ENCODE measurements at places on chromosomes 16 and 17.
A peak's percentile ranks its signal among the peaks of the same experiment; 100 is the strongest.

DNA sequence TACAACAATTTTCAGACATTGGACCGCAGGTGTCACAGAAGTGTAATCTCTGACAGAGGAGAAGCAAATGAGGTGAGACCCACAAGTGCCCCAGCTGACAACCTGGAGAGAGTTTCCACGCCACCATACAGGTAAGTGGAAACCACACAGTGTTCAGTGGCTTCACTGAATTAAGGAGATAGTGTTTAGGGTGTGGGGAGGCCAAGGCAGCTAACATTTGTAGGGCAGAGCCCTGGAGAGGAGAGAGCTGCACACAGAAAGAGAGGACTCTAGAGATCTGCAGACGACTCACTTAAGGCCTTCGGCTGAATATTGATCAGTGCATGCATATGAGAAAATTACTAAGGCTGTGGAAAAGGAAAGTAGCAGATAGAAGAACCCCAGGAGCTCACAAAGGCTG lies 228.9 kb upstream of the TNRC6C start:
- peaks cover 4% of the 10 kb centered on the region for H3K4me1 ChIP-seq
- DNase-seq = no peak
- peaks cover 5% of the 10 kb centered on the region for H3K36me3 ChIP-seq
- H3K27ac ChIP-seq = no peak overlapping the region
- peaks cover 59% of the 10 kb centered on the region for H3K27me3 ChIP-seq
- H3K4me3 ChIP-seq = no peak overlapping the region

GRCh38 chr17:44919411-44919810 lies 4.1 kb upstream of the GFAP start:
- H3K27ac ChIP-seq = no peak overlapping the region
- H3K36me3 ChIP-seq = no peaks in the 10 kb centered on the region
- DNase-seq = no peak
- no peak overlapping the region for H3K4me3 ChIP-seq
- H3K4me1 ChIP-seq = peaks cover 16% of the 10 kb centered on the region

DNA sequence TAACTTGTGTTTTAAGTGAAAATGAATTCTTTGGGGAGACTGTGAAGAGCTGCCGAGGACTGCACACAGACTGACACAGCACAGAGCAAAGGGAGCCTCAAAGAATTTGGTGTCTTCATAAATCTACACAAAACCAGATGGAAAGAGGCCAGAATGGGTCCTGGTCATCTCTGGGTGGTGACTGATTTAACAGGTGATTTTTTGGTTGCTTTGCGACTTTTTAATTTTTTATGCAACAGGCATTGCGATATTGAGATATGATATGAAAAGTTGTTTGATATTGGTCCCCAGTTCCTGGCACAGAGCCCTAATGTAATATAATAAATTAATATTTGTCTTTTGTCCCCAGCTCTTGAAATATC lies 12.6 kb upstream of the EIF1 start:
- H3K36me3 ChIP-seq = peaks cover 3% of the 10 kb centered on the region
- no peak for DNase-seq
- peak overlapping the region; percentile 51 for H3K27ac ChIP-seq
- peaks cover 33% of the 10 kb centered on the region for H3K4me1 ChIP-seq

GRCh38 chr17:10713318-10713717 lies 15.9 kb downstream of the ADPRM start:
- peaks cover 35% of the 10 kb centered on the region for H3K36me3 ChIP-seq
- H3K4me1 ChIP-seq = peaks cover 2% of the 10 kb centered on the region
- H3K27me3 ChIP-seq = no peaks in the 10 kb centered on the region
- no peak overlapping the region for H3K4me3 ChIP-seq
- no peak for DNase-seq

DNA sequence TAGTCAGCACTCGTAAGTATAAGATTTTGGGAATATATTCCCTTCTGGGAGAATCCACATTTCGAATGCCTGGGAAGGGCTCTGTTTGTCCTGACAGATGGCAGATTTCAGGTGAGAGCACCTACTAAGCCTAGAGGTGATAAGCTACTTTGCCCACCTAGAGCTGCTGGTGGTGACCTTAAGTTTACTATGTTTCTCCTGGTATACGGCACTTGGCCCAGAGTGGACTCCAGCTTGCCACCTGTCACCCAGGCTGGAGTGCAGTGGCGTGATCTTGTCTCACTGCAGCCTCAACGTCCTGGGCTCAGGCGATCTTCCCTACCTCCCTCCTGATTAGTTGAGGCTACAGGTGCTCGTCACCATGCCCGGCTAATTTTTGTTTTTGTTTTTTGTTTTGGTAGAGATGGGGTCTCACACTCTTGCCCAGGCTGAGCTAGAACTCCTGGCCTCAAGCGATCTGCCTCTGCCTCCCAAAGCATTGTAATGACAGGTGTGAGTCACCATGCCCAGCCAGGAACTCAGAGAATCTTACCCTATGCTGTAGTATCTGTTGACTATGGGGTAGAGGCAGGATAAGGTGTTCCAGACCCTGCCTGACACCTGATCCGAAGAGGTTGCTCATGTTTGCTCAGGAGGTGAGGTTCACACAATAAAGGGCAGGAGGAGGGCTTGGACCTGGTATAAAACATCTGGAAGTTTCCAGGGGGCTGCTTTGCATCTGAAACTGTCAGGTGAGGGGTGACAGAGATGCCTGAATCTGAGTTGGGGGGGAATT lies at the start of gene ZG16:
Gene ZG16, plus strand, starts transcription at position 681 of the 775 bp plus-strand sequence. CDS start 1,011 bp downstream, outside the sequence.
- H3K4me3 ChIP-seq = no peak within 1 kb of the TSS
- no peaks in the 10 kb centered on the region for H3K27me3 ChIP-seq
- H3K4me1 ChIP-seq = no peaks in the 10 kb centered on the region
- H3K27ac ChIP-seq = no peak within 1 kb of the TSS

- H3K27me3 ChIP-seq = peaks cover 57% of the 10 kb centered on the region
- H3K4me3 ChIP-seq = no peak overlapping the region
- no peaks in the 10 kb centered on the region for H3K36me3 ChIP-seq
- DNase-seq = no peak
- no peaks in the 10 kb centered on the region for H3K4me1 ChIP-seq
Observed at GRCh38 chr16:86730086-86730485, 151.7 kb downstream of the FOXL1 start.

DNA sequence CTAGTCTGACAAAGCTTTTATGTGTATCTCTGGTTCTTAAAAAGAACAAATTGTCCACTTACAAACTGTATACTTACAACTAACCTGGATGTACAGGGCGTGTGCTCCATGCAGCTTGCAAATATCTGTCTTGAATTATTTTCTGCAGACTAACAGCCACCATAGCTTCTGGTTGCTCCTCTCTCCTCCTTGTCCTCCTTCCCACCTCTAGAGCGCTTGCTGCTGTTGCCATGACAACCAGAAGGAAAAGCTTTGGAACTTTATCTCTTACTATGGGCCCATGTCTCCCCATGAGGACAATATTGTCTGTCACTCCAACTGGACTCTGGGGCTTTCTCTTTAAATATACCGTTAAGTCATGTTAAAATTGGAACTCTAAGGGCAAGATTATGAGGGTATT lies 71.5 kb upstream of the DHX40 start:
- no peak for DNase-seq
- H3K4me3 ChIP-seq = no peak overlapping the region
- H3K36me3 ChIP-seq = no peaks in the 10 kb centered on the region
- H3K27ac ChIP-seq = no peak overlapping the region

- no peak overlapping the region for H3K27ac ChIP-seq
- DNase-seq = no peak
- peaks cover 11% of the 10 kb centered on the region for H3K4me1 ChIP-seq
Observed at GRCh38 chr17:38504216-38504615, 76.0 kb downstream of the ARHGAP23 start.

DNA sequence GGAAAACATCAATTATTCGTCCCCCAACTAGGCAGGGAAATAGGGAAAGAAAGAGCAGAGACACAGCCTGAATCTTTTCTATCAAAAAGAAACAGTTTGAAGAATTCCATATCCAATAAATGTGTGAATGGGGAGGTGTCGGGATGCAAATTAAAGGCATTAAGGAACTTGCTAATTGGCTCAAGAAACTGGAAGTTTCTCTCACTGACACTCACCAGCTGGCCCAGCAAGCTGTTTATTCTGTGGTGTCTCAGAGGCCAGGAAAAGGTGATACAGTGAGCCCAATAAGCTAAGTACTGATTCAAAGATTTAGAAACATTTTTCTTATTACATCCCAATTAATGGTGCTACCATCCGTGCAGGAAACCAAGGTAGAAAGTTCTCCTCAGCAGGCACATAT lies 104.4 kb upstream of the CLEC3A start:
- no peak for DNase-seq
- H3K4me1 ChIP-seq = no peaks in the 10 kb centered on the region
- no peak overlapping the region for H3K27ac ChIP-seq
- no peaks in the 10 kb centered on the region for H3K27me3 ChIP-seq
- no peaks in the 10 kb centered on the region for H3K36me3 ChIP-seq

DNA sequence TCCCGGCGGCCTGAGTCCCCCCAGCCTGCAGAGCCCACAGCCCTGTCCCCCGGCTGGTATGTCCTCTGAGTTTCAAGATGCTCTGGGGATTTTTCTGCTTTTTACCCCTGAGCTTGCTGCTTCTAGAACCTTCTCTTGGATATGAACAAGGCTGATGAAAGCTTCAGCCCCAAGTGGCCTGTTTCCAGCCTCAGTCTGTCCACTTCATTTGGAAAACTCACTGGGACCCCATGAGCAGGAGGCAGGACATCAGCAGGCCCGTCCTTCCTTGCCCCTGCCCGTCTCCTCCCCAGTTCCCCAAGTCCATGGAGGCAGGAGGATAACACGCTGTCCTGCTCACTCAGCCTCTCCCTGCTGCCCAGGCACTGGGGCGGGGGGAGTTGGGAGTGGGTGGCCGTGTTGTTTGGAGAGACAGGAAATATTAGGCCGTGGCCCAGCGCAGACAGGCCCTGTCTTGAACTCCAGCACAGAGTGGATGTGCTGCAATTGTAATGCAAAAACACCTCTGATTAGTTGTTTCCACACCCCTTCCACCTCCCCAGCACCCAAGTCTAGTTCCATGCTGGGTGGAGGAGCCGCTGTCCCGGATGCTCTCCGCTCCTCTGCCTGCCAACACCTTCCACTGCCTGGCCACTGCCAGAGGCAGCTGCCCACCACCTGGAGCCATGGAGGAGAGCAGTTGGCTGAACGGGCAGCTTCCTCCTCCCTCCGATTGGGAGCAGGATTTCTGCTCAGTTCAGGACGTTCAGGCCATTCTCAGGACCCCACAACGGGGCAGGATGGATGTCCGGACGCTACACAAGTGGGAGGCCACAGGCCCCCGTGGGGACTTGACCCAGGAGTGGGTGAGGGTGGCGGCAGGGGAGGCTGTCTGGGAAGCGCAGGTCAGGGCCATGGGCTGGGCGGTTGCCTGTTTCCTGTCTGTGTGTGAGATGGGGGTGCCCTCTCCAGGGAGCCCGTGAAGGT lies 216.9 kb upstream of the GSE1 start:
- peaks cover 10% of the 10 kb centered on the region for H3K4me1 ChIP-seq
- H3K36me3 ChIP-seq = no peaks in the 10 kb centered on the region
- H3K4me3 ChIP-seq = peak overlapping the region; percentile 12
- H3K27me3 ChIP-seq = peaks cover 32% of the 10 kb centered on the region

DNA sequence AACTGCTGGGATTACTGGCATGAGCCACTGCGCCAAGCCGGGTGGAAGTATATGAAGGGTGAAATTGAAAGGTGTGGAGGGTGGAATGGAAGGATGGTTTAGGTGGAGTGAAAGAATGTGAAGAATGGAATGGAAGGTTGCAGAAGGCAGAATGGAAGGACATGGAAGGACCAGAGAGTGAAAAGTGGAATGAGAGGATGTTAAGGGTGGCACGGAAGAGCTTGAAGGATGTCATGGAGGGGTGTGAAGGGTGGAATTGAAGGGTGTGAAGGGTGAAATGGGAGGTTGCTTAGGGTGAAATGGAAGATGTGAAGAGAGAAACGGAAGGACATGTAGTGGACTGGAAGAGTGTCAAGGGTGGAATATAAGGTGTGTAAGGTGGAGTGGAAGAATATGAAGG lies 16.2 kb downstream of the MIS12 start:
- H3K27me3 ChIP-seq = no peaks in the 10 kb centered on the region
- peaks cover 18% of the 10 kb centered on the region for H3K4me1 ChIP-seq
- DNase-seq = no peak
- H3K36me3 ChIP-seq = peaks cover 4% of the 10 kb centered on the region
- H3K27ac ChIP-seq = no peak overlapping the region
- no peak overlapping the region for H3K4me3 ChIP-seq

- no peaks in the 10 kb centered on the region for H3K4me1 ChIP-seq
- no peaks in the 10 kb centered on the region for H3K36me3 ChIP-seq
- no peak overlapping the region for H3K27ac ChIP-seq
Observed at GRCh38 chr17:62941358-62941991, 24.6 kb upstream of the TANC2 start.

DNA sequence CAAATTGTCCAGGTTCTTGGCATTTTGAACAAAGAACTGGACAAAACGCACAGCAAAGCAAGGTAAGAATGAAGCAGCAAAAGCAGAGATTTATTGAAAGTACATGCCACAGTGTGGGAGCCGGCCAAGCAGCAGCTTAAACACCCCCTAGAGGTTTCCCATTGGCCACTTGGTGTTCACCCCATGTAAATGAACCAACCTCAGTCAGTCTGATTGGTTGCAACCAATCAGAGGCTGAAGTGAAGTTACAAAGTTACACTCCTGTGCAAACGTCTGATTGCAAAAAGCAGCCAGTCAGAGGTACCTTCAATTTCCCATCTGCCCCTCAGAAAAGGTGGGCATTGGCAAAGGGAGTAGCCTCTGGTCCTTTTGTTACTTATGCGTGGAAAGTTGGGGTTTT lies 8.8 kb upstream of the ZNF263 start:
- no peak for DNase-seq
- H3K36me3 ChIP-seq = no peaks in the 10 kb centered on the region
- no peaks in the 10 kb centered on the region for H3K27me3 ChIP-seq
- H3K4me3 ChIP-seq = no peak overlapping the region
- H3K27ac ChIP-seq = no peak overlapping the region

DNA sequence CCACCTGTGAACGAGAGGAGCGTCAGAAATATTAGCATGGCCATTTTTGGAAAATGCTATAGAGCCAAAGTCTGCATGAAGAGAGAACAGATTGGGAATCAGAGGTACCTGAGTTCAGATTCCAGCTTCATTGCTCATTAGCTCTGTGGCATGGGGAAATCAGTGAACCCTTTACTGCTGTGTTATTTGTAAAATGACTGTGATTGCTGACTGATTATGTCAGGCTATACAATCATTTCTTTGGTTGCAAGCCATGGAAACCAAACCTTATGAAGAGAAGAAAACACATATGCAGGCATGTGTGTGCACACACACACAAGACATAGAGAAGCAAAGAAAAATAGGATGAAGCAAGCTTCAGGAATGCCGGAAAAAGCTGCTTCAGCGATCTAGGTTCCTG lies 101.4 kb upstream of the HSBP1 start:
- H3K27me3 ChIP-seq = peaks cover 16% of the 10 kb centered on the region
- no peak overlapping the region for H3K27ac ChIP-seq
- no peak overlapping the region for H3K4me3 ChIP-seq
- no peaks in the 10 kb centered on the region for H3K36me3 ChIP-seq
- no peaks in the 10 kb centered on the region for H3K4me1 ChIP-seq

DNA sequence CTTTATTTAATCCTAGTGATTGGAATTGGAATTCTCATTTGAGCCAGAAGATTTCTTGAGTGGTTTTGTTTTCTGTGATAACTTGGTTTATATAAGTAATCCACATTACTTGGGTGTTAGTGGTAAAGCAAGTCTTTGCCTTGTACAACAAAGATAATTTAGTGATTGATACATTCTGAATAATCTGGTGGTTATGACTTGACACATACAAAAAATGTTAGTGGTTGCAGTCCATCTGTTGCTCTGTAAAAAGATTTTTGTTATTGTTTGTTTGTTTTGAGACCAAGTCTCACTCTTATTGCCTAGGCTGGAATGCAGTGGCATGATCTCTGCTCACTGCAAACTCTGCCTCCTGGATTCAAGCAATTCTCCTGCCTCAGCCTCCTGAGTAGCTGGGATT lies 13.2 kb downstream of the OMG start:
- no peak overlapping the region for H3K4me3 ChIP-seq
- no peaks in the 10 kb centered on the region for H3K4me1 ChIP-seq
- DNase-seq = no peak
